ENCODE measurements at places on chromosomes 3 and 15.

GRCh38 chr3:4734454-4734853 is 241.3 kb downstream of the ITPR1 start:
- DNase-seq, result no peak

GRCh38 chr15:48992545-48992944 is 28.8 kb upstream of the SHC4 start:
- DNase-seq, result no peak

GRCh38 chr3:149393345-149394160 is 16.1 kb upstream of the TM4SF1 start:
- peak; percentile 54 for DNase-seq

DNA sequence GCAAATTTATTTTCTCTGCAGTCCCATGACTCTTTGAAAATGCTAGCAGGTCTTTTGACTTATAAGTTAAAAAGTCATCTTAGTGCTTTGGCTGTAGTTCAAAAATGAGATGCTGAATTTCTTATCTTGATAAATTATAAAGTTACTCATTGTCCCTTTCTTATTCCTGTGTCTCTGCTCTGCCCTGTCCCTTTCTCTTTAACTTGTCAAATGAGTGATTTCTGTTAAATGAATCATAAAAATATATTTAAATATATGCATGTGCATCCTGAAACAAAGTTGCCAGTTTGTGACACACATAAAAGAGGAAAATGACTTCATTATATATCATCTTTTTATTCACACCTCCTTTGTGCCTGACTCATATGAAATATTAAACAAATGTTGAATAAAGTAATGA is 1097.3 kb upstream of the EPHA6 start:
- no peak for DNase-seq

GRCh38 chr3:125374501-125374995 is 577 bp downstream of the ZNF148 start:
- no peak for DNase-seq

- no peak for DNase-seq
Observed at GRCh38 chr3:136122006-136122405, 74.1 kb downstream of the MSL2 start.

GRCh38 chr3:16570113-16570512 is 35.1 kb downstream of the DAZL start:
- DNase-seq, result no peak

GRCh38 chr15:60871152-60871551 is 357.9 kb downstream of the RORA start:
- DNase-seq, result no peak

GRCh38 chr3:21390136-21390535 is 360.9 kb downstream of the ZNF385D start:
- DNase-seq, result no peak

Data from gastrocnemius medialis (tissue), 4 donors.